ENCODE measurements at places on chromosomes 3 and 15. TPM values are rescaled to one million over a fixed set of nuclear protein-coding genes. Genes with fewer than 3 reads are reported as not detected.
A peak's percentile ranks its signal among the peaks of the same experiment; 100 is the strongest.

Gene GOLGA6L4
- 1.1 TPM for total RNA-seq

- no peaks in the 10 kb centered on the region for H3K36me3 ChIP-seq
- no peaks in the 10 kb centered on the region for H3K4me1 ChIP-seq
- H3K4me3 ChIP-seq, result no peak overlapping the region
Measured at GRCh38 chr3:190060192-190060775, 60.4 kb downstream of the P3H2 start.

Gene WDR72
- total RNA-seq, result not detected

GRCh38 chr15:57586661-57587424 lies 4.9 kb upstream of the MYZAP start:
- no peak overlapping the region for H3K27ac ChIP-seq
- H3K27me3 ChIP-seq, result no peaks in the 10 kb centered on the region
- DNase-seq, result no peak
- no peaks in the 10 kb centered on the region for H3K36me3 ChIP-seq
- H3K4me1 ChIP-seq, result peaks cover 34% of the 10 kb centered on the region

- H3K27me3 ChIP-seq, result no peaks in the 10 kb centered on the region
- no peak for DNase-seq
- H3K4me1 ChIP-seq, result no peaks in the 10 kb centered on the region
- no peak overlapping the region for H3K27ac ChIP-seq
- H3K4me3 ChIP-seq, result no peak overlapping the region
Measured at GRCh38 chr3:95311272-95311671, 1248.4 kb downstream of the NSUN3 start.

- no peaks in the 10 kb centered on the region for H3K4me1 ChIP-seq
- H3K27me3 ChIP-seq, result no peaks in the 10 kb centered on the region
- DNase-seq, result no peak
- no peak overlapping the region for H3K27ac ChIP-seq
Measured at GRCh38 chr15:95375281-95375680, 955.2 kb upstream of the NR2F2 start.

Gene C3orf85
- not detected for total RNA-seq

- no peaks in the 10 kb centered on the region for H3K36me3 ChIP-seq
- DNase-seq, result peak; percentile 5
- peaks cover 9% of the 10 kb centered on the region for H3K4me1 ChIP-seq
- no peak overlapping the region for H3K4me3 ChIP-seq
- no peaks in the 10 kb centered on the region for H3K27me3 ChIP-seq
Measured at GRCh38 chr3:27533718-27534573, 49.8 kb upstream of the SLC4A7 start.

- no peaks in the 10 kb centered on the region for H3K4me1 ChIP-seq
- H3K4me3 ChIP-seq, result no peak overlapping the region
- no peak overlapping the region for H3K27ac ChIP-seq
- DNase-seq, result no peak
- H3K36me3 ChIP-seq, result no peaks in the 10 kb centered on the region
- no peaks in the 10 kb centered on the region for H3K27me3 ChIP-seq
Measured at GRCh38 chr3:115766587-115767482, 143.5 kb downstream of the GAP43 start.

Gene EXD1
- not detected for total RNA-seq

DNA sequence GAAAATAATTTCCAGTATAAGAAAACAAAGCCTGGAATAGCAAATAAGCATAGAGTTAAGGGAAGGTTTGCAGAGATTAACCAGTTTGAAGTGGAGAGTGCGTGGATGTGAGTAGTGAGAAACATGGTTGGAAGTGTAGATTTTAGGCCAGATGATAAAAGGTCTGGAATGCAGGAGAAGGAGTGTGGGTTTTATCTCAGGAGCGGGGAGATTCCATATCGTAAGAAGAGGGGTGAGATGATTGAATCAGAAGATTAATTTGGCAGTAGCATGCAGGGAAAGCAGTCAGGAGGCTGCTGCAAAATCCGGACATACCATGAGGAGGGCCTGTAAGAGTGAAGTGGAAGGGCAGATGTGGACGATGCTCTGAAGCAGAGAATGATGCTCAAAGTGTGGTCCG lies 13.7 kb downstream of the PPARG start:
- H3K36me3 ChIP-seq, result no peaks in the 10 kb centered on the region
- H3K4me1 ChIP-seq, result no peaks in the 10 kb centered on the region
- no peaks in the 10 kb centered on the region for H3K27me3 ChIP-seq
- no peak overlapping the region for H3K4me3 ChIP-seq

DNA sequence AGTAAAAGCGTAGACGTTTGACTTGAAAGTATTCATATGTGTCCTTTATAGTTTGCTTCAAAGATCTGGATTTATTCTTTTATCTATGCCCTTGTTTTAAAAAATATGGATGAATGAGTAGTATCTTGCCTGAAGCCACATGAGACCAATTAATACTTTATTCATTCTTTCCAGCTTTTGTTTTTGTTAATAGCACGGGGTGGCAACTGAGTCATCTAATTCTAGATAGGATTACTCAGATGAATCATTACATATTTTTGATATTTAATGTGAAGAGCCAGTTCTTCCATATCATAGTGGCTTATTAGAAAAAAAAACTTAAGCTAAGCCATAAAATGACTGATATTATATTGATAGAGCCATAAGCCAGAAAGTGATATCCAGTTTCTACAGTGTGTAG lies 121.9 kb downstream of the BBX start:
- H3K4me1 ChIP-seq, result no peaks in the 10 kb centered on the region
- H3K4me3 ChIP-seq, result no peak overlapping the region
- no peak for DNase-seq
- no peaks in the 10 kb centered on the region for H3K27me3 ChIP-seq

Gene PLA2G4D
- not detected for total RNA-seq

Gene SENP7
- total RNA-seq, result 13.2 TPM

DNA sequence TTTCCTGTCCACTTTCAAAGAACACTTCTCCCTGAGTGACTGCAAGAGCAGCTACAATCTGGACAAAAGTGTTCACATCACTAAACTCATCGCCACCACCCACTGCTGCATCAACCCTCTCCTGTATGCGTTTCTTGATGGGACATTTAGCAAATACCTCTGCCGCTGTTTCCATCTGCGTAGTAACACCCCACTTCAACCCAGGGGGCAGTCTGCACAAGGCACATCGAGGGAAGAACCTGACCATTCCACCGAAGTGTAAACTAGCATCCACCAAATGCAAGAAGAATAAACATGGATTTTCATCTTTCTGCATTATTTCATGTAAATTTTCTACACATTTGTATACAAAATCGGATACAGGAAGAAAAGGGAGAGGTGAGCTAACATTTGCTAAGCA lies 1.8 kb downstream of the CCRL2 start:
- H3K27ac ChIP-seq, result no peak overlapping the region
- no peak for DNase-seq
- H3K4me1 ChIP-seq, result peaks cover 12% of the 10 kb centered on the region
- H3K4me3 ChIP-seq, result no peak overlapping the region
- H3K36me3 ChIP-seq, result no peaks in the 10 kb centered on the region

GRCh38 chr3:122635789-122636188 lies 44.9 kb upstream of the PARP14 start:
- no peaks in the 10 kb centered on the region for H3K4me1 ChIP-seq
- no peaks in the 10 kb centered on the region for H3K27me3 ChIP-seq
- no peak for DNase-seq
- no peak overlapping the region for H3K4me3 ChIP-seq
- H3K27ac ChIP-seq, result no peak overlapping the region

Gene CLEC3B
- total RNA-seq, result not detected

DNA sequence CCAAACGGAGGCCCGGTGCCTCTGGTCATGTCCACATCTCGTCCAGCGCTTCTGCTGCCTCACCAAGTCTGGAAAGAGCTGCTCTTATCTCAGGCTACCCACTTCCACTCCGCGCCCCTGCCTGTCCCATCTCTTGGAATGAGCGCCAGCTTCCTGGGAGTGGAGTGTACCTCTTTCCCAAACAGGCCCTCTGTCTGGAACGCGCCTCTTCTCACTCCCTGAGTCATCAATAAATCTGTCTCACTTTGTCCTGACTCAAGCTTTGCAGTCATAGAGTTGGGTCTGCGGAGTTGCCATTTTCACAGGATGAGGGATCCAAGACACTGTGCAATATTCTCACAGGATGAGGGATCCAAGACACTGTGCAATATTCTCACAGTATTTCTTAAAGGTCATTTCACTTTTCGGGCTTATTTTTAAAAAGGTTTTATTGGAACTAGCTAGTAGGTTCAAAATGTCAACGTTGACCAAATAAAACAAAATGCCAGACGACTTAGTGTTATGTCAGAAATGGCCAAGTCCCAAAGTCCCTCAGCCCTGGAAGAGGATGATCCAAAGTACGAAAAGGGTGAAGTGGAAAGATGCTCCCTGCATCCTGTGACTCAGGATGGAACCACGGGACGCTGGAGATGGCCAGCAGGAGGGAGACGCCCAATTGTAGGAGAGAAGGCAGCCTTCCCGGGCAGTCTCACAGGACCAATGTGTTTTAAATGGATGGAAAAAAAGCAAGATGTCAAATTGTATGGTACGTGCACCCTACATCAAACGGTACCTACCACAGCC lies 81.1 kb downstream of the CHSY1 start:
- no peak for DNase-seq
- no peak overlapping the region for H3K4me3 ChIP-seq
- no peaks in the 10 kb centered on the region for H3K36me3 ChIP-seq
- no peaks in the 10 kb centered on the region for H3K27me3 ChIP-seq
- no peak overlapping the region for H3K27ac ChIP-seq

Gene SLC9C1
- total RNA-seq, result not detected

- H3K4me3 ChIP-seq, result no peak overlapping the region
- DNase-seq, result no peak
- H3K36me3 ChIP-seq, result no peaks in the 10 kb centered on the region
- H3K27me3 ChIP-seq, result no peaks in the 10 kb centered on the region
Measured at GRCh38 chr15:98755781-98756180, 107.4 kb downstream of the IGF1R start.

All from CD8-positive, alpha-beta memory T cell (primary cell).